Mammary microvascular endothelial cell (primary cell): ENCODE measurements at places on chromosomes 7 and 10. TPM values are rescaled to one million over a fixed set of nuclear protein-coding genes. Genes with fewer than 3 reads are reported as not detected.

ASB10 gene
- total RNA-seq: not detected in 2 replicates

OR2A7 gene
- total RNA-seq: not detected in 2 replicates

RAPGEF5 gene
- total RNA-seq: 44.0 and 56.5 TPM in 2 replicates

INHBA gene
- total RNA-seq: 2.4 and 2.8 TPM in 2 replicates

FOXP2 gene
- 0.34 and 1.5 TPM in 2 replicates for total RNA-seq

AKR1D1 gene
- not detected in 2 replicates for total RNA-seq

CNTNAP2 gene
- total RNA-seq: 0.20 TPM in 2 replicates

AGBL3 gene
- 2.1 and 2.8 TPM in 2 replicates for total RNA-seq

GIMAP1 gene
- total RNA-seq: 9.4 and 9.5 TPM in 2 replicates

INA gene
- total RNA-seq: 1.1 and 1.6 TPM in 2 replicates

SMKR1 gene
- 0.30 and 1.2 TPM in 2 replicates for total RNA-seq

ANXA8 gene
- total RNA-seq: not detected in 2 replicates

HMX3 gene
- 0.10 TPM in 1 of 2 replicates, not detected in the other for total RNA-seq

ARHGEF35 gene
- total RNA-seq: 0.69 and 0.73 TPM in 2 replicates

KAZALD1 gene
- total RNA-seq: 0.20 and 0.40 TPM in 2 replicates

FEZF1 gene
- total RNA-seq: not detected in 2 replicates

NUDT13 gene
- 1.1 and 1.7 TPM in 2 replicates for total RNA-seq

ZYX gene
- 244 and 257 TPM in 2 replicates for total RNA-seq

PNLIPRP1 gene
- not detected in 2 replicates for total RNA-seq

CHN2 gene
- total RNA-seq: 0.67 and 2.7 TPM in 2 replicates

TEX47 gene
- not detected in 2 replicates for total RNA-seq

PLCE1 gene
- 0.10 and 0.13 TPM in 2 replicates for total RNA-seq

DOCK1 gene
- 39.4 and 40.0 TPM in 2 replicates for total RNA-seq

CDCA7L gene
- 28.4 and 33.1 TPM in 2 replicates for total RNA-seq

CYP2E1 gene
- under 0.01 and 0.10 TPM in 2 replicates for total RNA-seq

TMEM72 gene
- not detected in 2 replicates for total RNA-seq

LRMDA gene
- total RNA-seq: 8.8 and 13.7 TPM in 2 replicates

MARCHF5 gene
- total RNA-seq: 9.5 and 12.8 TPM in 2 replicates

NODAL gene
- not detected in 2 replicates for total RNA-seq

ZNRF2 gene
- 5.4 and 6.0 TPM in 2 replicates for total RNA-seq

JAKMIP3 gene
- under 0.01 TPM in 1 of 2 replicates, not detected in the other for total RNA-seq

CACNB2 gene
- total RNA-seq: not detected in 2 replicates

SPDYE9 gene
- not detected in 2 replicates for total RNA-seq

HGF gene
- total RNA-seq: 0.69 and 1.7 TPM in 2 replicates

EPO gene
- not detected in 2 replicates for total RNA-seq

UBE3C gene
- 72.5 and 76.3 TPM in 2 replicates for total RNA-seq

PNLIPRP2 gene
- total RNA-seq: not detected in 2 replicates

EEPD1 gene
- 8.1 and 12.4 TPM in 2 replicates for total RNA-seq
